Activated CD8-positive, alpha-beta memory T cell treated with anti-CD3 and anti-CD28 coated beads for 48 hours (primary cell): ENCODE measurements at places on chromosomes 4 and X.

- no peak for DNase-seq
Observed at GRCh38 chr4:98496152-98496845, 162.1 kb downstream of the TSPAN5 start.

GRCh38 chr4:110371016-110371770 lies 104.8 kb upstream of the ENPEP start:
- DNase-seq = no peak

- no peak for DNase-seq
Observed at GRCh38 chr4:110586131-110586850, 36.6 kb downstream of the PITX2 start.

GRCh38 chr4:71212216-71212615 lies 126.6 kb upstream of the SLC4A4 start:
- DNase-seq = no peak

GRCh38 chr4:187301923-187302322 lies 578.3 kb upstream of the FAT1 start:
- DNase-seq = no peak
